Stimulated activated CD8-positive, alpha-beta memory T cell treated with anti-CD3 and anti-CD28 coated beads, Interleukin-15, amount 100 ng/mL, for 4 hours (primary cell): ENCODE measurements at places on chromosomes 7 and 10.

DNA sequence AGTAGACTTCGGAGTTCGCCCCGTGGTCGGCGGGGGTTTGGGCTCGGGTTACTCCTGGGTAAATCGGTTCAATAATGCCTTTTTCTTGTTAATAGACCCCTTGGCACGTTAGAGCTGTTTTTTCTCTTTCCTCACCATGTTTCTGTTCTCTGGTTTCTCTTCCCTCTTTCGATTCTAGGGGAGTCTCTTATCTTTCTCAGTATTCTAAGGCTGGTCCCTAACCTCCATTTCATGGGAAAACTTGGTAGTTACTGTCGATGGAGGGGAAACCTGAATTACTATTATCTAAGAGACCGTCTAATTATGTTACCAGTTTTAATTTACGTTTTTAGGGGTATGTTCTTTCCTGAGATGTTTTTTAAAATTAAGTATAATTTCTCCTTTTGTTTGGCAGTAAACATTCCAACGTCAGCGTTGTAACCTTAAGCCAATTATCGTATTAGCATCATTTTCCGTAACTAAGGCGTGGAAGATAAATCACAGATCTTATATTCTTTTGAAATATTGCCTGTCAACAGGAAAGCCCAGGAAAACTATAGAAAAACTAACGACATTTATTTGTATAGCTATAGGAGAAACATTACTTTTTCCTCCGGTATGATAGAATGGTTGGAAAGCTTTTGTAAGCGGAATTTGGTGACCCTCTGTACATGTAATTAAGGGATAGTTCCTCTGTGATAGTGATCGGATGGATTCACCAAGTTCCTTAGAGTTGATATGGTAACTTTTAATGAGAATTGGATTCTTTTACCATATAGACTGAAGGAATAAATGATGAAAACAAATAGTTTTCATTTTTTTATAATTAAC, 847 bp downstream of the BTAF1 start:
- no peak for DNase-seq

DNA sequence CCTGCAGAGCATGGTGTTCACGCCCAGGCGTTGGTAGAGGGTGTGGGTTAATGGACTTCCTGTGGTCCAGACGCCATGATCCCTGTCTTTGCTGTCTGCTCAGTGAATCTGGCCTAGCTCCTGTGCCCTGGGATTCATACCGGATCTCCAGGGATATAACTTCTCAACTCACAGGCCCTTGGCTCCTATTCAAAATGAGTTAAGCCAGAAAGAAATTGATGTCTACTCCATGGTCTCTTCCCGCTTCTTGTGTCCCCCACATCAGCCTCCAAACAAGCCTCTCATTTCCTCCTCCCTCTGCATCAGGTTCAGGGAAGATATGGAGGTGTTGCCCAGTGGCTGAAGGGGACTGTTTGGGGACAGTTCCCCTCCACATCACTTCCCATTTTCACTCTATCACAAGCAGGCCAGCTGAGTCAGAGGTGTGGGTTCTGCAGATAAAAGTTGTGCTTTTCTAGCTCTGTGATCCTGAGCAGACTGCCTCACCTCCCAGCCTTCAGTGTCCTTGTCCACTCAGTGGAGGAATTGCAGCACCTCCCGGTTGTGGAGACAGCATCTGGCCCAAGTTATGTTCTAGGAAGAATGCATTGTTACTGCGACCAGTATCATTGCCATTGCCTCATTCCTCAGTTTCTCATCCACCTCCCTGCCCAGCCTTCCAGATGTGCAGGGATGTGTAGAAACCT, 22.5 kb downstream of the AKR1E2 start:
- DNase-seq = no peak

GRCh38 chr7:78529392-78529791, 730.8 kb downstream of the PHTF2 start:
- no peak for DNase-seq

DNA sequence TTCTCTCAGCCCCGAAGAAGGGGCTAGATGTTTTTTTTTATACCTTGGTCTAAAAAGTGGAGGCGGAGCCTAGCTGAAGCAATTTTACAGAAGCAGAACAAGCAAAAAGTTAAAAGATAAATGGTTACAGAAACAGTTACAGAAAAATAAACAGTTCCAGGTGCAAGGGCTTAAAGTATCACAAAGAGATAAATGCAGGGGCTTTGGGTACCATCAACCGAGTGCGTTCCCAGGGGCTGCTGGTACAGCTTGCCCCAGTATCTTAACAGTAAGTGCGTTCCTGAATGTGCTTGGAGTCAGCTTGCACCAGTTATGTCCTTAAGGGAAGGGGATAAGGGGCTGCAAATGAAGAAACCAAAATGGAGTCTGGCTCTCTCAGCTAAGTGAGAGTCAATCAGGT, 173.9 kb upstream of the MBL2 start:
- DNase-seq = no peak

DNA sequence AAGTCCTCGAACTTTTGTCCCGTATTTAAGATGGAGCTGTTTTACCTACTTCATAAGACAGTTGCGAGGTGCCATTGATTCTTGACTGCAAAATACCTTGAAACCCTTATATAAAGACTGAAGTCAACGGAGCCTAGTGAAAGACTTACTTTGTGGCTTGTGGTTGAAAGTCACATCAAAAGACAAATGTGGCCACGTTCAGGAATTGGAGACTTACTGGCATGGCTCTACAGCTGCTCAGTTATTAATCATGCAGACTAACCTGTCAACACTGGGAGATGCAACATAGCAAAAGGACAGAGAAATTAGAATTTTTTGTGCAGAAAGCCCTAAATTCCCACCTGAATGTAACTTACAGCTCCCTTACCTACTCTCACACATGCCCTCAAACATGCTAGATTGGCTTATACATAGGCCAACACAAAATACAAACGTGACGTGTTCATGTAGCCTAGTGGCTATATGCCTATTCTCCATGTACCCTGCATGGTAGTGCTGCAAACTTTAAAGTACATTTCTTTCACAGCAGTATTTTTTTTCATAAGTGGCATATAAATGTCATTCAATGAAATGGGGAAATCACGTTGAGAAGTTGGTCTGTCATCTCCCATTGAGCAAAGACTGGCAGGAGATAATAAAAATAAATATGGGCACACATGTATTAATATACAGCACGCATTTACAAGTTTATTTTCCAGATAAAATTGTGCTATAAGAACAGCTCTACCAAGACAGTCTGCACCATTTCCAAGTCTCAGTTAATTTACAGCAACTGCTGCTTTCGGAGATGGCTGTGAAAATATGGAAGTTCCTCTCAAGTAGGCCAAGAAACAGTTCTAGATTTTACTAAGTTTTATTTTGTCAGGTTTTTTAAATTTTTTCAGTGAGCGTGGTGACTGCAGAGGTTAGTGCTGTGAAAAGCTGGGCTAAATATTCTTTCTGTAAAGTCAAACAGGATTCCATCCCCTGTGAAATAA, 170.4 kb upstream of the C7orf33 start:
- DNase-seq = no peak

- peak; percentile 44 for DNase-seq
These were observed 70.1 kb downstream of the AMZ1 start for GRCh38 chr7:2757904-2758672.
